ENCODE measurements at places on chromosomes 3 and 15. TPM values are rescaled to one million over a fixed set of nuclear protein-coding genes. Genes with fewer than 3 reads are reported as not detected.
A peak's percentile ranks its signal among the peaks of the same experiment; 100 is the strongest.

The MESP1 gene
- total RNA-seq: 0.83 TPM

The HACD2 gene
- 24.0 TPM for total RNA-seq

The NCBP2 gene
- 49.9 TPM for total RNA-seq

DNA sequence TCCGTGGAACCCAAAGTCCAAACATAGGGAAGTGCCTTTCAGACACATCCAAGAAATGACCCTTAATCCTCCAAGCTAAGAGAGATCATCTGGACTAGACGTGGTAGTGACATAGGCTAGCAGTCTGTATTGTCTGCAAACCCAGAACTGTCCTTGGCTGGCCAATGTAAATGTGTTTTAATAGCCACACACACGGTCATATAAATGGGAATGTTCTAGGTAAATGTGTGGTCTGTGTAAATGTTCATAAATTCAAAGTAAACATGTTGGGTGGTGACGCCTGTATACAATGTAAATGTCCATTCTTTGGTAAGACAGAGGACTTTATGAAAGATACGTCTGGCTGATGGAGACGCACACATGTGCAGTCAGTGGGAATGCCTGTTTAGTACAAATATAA is 16.3 kb upstream of the LINGO1 start:
- H3K4me3 ChIP-seq: no peak overlapping the region
- H3K36me3 ChIP-seq: no peaks in the 10 kb centered on the region
- no peak for DNase-seq
- no peak overlapping the region for H3K27ac ChIP-seq
- no peaks in the 10 kb centered on the region for H3K4me1 ChIP-seq

GRCh38 chr15:93929375-93930094 is 301.8 kb upstream of the MCTP2 start:
- H3K27ac ChIP-seq: no peak overlapping the region
- H3K27me3 ChIP-seq: no peaks in the 10 kb centered on the region
- no peak for DNase-seq
- H3K36me3 ChIP-seq: no peaks in the 10 kb centered on the region
- H3K4me3 ChIP-seq: no peak overlapping the region

DNA sequence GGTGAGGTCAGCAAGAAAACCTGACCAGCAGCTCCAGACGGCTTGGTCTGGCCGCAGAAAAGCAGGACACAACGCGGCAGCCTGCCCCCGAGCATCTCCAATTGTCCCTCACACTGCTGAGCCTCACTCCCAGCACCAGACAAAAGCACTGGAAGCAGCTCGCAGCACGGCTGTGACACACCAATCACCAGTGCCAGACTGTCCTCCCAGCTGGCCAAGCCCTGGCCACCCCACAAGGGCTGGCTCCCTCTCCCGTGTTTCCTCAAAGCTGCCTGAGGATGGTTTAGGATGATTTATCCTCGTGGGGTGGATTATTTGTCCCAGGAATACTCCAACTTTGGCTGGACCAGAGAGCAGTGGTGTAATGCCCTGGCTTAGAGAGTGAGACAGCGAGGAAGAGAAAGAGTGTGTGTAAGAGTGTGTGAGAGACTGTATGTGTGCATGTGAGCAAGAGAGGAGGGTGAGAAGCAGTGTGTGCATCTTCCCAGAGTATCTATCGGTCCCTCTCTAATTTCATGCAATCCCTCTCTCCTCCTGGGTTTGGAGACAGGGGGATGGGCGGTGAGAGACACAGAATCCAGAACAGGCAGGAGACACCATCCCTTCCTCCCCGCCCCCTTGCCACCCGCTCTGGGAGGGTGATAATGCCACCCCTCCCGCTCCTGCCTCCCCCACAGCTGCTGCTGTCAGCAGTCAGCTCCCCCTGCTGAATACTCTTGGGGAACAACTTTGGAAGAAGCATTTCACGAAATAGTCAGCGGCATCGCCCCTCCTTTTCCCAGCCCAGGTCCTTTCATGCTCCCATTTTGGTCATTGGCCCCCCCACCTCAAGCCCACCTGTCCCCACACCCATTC is 34.2 kb downstream of the SEMA5B start:
- DNase-seq: no peak
- H3K4me1 ChIP-seq: peaks cover 21% of the 10 kb centered on the region
- H3K36me3 ChIP-seq: no peaks in the 10 kb centered on the region

- no peaks in the 10 kb centered on the region for H3K27me3 ChIP-seq
- no peak for DNase-seq
- H3K27ac ChIP-seq: no peak overlapping the region
- peaks cover 34% of the 10 kb centered on the region for H3K4me1 ChIP-seq
- H3K4me3 ChIP-seq: no peak overlapping the region
- H3K36me3 ChIP-seq: no peaks in the 10 kb centered on the region
Measured at GRCh38 chr3:23760325-23760724, 45.4 kb upstream of the UBE2E1 start.

DNA sequence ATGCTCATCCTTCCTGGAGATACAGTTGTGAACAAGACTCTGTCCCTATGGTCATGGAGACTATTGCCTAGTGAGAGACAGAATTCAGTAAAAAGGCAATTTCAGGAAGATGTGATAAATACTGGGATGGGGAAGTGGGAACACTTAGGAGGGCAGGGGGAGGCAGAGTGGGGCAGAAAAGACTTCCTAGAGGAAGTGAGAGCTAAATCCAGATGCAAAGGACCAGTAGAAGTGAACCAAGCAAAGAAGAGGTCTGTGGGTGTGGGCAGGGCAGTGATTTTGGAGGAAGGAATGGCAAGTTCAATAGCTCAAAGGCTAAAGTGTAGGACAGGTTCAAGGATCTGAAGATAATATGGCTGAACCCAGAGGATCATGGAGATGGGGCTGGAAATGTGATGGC is 68.9 kb downstream of the CD200R1L start:
- H3K27me3 ChIP-seq: no peaks in the 10 kb centered on the region
- no peaks in the 10 kb centered on the region for H3K36me3 ChIP-seq
- no peak overlapping the region for H3K27ac ChIP-seq
- H3K4me1 ChIP-seq: peaks cover 37% of the 10 kb centered on the region

DNA sequence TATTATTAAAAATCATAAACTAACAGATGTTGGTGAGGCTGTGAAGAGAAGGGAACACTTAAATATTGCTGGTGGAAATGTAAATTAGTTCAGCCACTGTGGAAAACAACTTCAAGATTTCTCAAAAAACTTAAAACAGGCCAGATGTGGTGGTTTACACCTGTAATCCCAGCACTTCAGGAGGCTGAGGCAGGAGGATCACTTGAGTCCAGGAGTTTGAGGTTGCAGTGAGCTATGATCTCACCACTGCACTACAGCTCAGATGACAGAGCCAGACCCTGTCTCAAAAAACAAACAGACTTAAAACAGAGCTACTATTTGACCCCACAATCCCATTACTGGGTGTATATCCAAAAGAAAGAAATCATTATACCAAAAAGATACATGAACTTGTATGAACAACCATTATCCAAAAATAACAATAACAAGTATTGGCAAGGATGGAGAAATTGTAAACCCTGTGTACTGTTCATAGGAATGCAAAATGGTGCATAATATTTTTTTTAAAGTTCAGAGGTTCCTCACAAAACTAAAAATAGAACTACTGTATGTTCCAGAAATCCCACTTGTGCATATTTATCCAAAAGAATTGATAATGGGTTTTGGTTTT is 25.5 kb downstream of the ZNF148 start:
- no peak overlapping the region for H3K27ac ChIP-seq
- H3K4me1 ChIP-seq: peaks cover 3% of the 10 kb centered on the region
- H3K36me3 ChIP-seq: no peaks in the 10 kb centered on the region
- no peak overlapping the region for H3K4me3 ChIP-seq
- H3K27me3 ChIP-seq: no peaks in the 10 kb centered on the region

DNA sequence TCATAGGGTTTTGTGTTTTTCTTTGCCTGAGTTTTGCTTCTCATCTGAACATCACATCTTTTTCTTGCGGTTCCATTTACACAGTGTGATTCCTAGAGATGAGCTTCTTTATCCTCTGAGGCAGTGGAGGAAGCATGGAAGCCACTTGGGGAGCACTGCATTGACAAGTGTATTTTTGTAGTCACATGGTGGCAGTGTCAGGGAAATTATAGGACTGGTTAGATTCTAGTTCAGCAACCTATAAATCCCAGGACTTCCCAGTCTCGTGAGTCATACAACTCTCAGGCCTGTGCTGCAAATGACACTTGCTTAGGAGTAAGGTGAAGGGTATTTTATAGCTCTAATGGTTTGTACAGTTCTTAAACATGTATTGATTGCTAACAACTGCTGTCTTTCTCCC is 58.4 kb downstream of the RBM6 start:
- H3K4me3 ChIP-seq: no peak overlapping the region
- peaks cover 28% of the 10 kb centered on the region for H3K36me3 ChIP-seq
- H3K27me3 ChIP-seq: no peaks in the 10 kb centered on the region
- DNase-seq: no peak

- H3K27me3 ChIP-seq: no peaks in the 10 kb centered on the region
- no peak overlapping the region for H3K27ac ChIP-seq
- no peak for DNase-seq
- no peaks in the 10 kb centered on the region for H3K36me3 ChIP-seq
Measured at GRCh38 chr3:74489050-74489792, 125.2 kb downstream of the CNTN3 start.

- no peaks in the 10 kb centered on the region for H3K27me3 ChIP-seq
- no peak overlapping the region for H3K4me3 ChIP-seq
- H3K27ac ChIP-seq: no peak overlapping the region
- no peaks in the 10 kb centered on the region for H3K4me1 ChIP-seq
- H3K36me3 ChIP-seq: peaks cover 40% of the 10 kb centered on the region
Measured at GRCh38 chr3:120393243-120393642, 44.1 kb upstream of the LRRC58 start.

DNA sequence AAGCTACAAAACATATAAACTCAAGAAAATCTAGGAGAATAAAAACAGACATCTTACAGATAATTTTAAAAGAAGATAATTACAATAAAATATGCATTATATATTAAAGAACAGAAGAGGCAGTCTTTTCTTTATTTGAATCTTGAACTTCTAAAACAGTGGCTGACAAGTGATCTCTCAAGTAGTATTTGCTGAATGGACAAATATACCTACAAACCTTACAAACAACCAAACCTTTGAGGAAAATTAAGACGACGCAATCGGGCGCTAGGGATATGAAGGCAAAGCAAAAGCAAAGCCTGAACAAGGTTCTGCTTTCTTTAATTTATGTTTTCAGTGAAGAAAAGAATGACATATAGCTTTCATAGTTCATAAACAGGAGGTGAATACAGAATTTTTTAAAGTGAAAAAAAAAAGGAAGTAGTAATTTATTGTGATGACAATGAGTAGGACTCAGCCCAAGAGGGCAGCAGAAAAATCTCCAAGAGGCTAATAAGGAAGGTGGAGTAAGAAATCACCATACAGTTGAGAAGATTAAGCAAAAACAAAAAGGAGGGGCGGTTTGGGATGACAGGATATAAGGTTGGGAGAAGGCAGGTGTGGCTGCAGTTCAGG is 347.8 kb downstream of the TBC1D5 start:
- no peak overlapping the region for H3K27ac ChIP-seq
- no peak overlapping the region for H3K4me3 ChIP-seq
- no peaks in the 10 kb centered on the region for H3K4me1 ChIP-seq
- DNase-seq: no peak
- H3K27me3 ChIP-seq: no peaks in the 10 kb centered on the region
- peaks cover 7% of the 10 kb centered on the region for H3K36me3 ChIP-seq

GRCh38 chr15:55255714-55256113 is 33.9 kb downstream of the RAB27A start:
- no peak for DNase-seq
- no peak overlapping the region for H3K4me3 ChIP-seq
- no peaks in the 10 kb centered on the region for H3K27me3 ChIP-seq
- H3K36me3 ChIP-seq: no peaks in the 10 kb centered on the region
- H3K4me1 ChIP-seq: peaks cover 19% of the 10 kb centered on the region
- H3K27ac ChIP-seq: no peak overlapping the region

DNA sequence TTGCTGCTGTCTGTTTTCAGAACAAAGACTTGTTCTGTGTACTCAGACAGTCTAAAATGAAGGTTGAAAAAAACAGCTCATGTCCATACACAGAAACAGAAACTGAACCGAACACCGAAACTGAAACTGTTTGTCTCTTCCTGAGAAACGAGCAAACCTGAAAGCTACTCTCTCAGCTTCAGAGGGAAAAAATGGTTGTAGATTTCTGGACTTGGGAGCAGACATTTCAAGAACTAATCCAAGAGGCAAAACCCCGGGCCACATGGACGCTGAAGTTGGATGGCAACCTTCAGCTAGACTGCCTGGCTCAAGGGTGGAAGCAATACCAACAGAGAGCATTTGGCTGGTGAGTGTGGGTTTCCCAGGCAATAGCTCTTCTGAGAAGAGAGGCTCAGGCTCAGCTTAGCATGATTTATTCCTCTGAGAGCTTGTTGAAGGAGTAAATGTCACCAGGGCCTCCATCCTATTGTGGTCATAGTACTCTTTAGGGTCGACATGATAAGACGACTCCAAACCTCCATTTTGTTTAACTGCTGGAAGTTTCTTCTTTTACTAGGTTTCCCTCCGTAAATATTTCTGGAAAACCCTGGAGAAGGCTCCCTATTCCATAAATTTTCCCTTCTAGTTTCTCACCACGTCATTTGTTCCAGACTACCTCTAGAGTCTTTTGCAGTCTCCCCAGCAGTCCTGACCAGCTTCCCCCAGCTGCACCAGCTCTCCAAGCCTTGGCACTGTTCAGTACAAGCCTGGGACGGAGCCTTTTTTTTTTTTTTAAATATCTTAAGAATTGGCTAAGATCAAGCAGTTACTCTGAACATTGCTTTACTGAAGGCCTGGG is at the start of gene RTP4:
RTP4 (plus strand) TSS at position 135 of the 838 bp plus-strand sequence; CDS start at position 192, 57 bp downstream.
- H3K4me1 ChIP-seq: peaks cover 23% of the 10 kb centered on the region
- no peaks in the 10 kb centered on the region for H3K36me3 ChIP-seq
- peak within 1 kb of the TSS; percentile 62 for H3K4me3 ChIP-seq
- DNase-seq: no peak
- no peaks in the 10 kb centered on the region for H3K27me3 ChIP-seq
- H3K27ac ChIP-seq: peak within 1 kb of the TSS; percentile 79

DNA sequence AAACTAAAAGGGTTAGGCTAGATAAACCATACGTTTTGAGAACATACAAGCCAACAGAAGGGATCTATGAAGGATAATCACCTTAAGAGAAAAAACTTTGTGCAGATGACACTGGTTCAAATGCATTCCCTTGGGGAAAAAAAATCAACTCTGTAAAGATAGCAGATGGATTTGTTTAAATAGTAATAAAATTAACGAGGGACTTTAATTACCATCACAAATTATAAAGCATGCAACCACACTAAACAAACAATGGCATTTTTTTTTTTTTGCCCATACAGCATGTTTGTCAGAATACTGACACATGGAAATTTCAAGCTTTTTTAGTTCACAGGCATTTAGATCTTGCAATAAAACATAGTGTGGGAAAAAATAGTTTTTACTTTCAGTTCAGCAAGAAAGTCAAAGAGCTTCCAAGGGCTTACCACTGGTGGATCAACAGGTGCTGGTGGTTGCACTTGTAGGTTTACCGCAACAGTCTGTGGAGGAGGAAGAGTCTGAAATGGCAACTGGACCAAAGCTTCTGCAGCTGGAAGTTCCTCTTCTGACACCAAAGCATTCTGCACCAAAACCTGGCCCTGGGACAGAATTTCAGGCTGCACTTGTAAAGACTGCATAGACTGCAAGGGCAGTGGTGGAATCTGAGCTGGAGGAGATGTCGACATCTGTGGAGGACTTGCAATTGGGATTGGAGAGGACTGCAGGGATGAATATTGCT is 53.1 kb downstream of the PHC3 start:
- no peak overlapping the region for H3K27ac ChIP-seq
- no peak overlapping the region for H3K4me3 ChIP-seq
- H3K4me1 ChIP-seq: no peaks in the 10 kb centered on the region
- DNase-seq: no peak
- H3K36me3 ChIP-seq: peaks cover 56% of the 10 kb centered on the region
